ENCODE measurements at places on chromosomes 6 and 20.

DNA sequence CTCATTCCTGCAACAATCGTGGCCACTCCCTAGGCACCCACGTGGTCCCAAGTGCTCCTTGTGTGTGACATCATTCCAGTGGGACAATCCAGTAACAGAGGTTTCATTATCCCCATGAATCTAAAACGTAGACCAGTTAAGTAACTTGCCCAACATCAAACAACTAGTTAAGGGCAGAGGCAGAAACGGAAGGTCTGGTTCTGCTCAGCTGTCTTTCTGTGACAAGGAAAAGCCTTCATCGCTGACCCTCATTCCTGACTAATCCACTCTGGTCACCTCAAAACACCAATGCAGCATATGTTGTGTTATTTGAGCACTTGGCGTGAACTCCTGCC lies 261.4 kb upstream of the JARID2 start:
- DNase-seq = no peak

DNA sequence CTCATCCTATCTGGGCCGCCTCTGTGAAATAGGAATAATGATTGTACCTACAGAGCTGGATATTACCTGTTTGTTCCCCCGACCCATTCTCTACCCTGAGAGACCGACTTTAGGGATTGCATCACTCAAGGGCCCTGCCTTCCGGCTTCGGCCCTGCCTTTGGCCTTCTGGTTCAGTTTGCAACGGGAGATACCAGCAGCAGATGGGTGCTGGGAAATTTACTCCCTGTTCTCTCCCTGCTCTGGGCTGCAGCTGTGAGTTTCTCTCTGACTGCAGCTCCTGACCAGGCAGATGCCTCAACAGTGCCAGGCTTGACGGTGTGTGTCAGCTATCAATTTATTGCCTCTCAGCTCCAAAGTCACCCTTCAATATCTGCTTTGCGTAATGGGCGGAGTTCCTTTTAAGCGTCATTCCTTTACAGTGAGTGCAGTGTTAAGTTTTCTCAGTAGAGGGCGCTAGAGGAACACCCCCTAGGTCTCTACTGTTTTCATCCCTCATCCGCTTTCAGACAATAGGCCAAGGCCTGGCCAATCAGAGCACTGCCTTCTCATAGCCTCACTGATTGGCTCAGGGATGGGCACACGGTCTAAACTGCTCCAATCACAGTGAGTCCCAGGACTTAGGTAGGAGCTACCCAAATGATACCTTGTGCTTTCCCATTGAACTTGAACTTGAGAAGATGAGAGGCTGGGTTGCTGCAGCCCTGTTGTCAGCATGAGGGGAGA lies 30.0 kb downstream of the KCNG1 start:
- no peak for DNase-seq

GRCh38 chr20:32063695-32064094 lies 11.7 kb downstream of the HCK start:
- DNase-seq = no peak

DNA sequence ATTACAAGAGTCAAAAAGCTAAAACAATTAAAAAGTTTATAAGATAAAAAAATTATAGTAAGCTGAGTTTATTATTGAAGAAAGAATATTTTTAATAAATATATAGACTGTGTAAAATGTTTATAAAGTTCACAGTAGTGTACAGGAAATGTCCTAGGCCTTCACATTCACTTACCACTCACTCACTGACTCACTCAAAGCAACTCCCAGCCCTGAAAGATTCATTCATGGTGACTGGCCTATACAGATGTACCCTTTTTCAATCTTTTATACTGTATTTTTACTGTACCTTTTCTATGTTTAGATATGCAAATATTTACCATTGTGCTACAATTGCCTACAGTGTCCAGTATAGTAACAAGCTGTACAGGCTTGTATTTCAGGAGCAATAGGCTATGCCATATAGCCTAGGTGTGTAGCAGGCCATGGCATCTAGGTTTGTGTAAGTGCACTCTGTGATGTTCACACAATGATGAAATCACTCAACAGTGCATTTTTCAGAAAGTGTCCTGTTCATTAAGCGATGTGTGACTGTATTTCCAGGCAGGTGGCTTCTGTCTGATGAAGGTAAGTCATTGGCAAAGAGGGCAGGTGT lies 130.2 kb downstream of the BTBD3 start:
- DNase-seq = no peak

DNA sequence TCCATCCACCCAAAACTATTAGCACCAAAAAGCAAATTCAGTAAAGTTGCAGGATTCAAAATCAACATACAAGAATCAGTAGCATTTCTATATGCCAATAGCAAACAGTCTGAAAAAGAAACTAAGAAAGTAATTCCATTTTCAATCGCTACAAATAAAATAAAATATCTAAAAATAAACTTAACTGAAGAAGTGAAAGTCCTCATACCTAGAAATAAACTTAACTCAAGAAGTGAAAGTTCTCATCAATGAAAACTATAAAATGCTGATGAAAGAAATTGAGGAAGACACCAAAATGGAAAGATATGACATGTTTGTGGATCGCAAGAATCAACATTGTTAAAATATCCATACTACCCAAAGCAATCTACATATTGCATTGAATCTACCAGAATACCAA lies 103.0 kb upstream of the ARID1B start:
- no peak for DNase-seq

GRCh38 chr6:6635291-6635690 lies 46.8 kb downstream of the LY86 start:
- DNase-seq = no peak

GRCh38 chr20:24777746-24778145 lies 171.3 kb upstream of the CST7 start:
- no peak for DNase-seq

GRCh38 chr6:167090171-167090570 lies 32.7 kb upstream of the CCR6 start:
- DNase-seq = no peak

All from right kidney (tissue), 9 donors.